ENCODE measurements at places on chromosomes 16 and 17.
A peak's percentile ranks its signal among the peaks of the same experiment; 100 is the strongest.

DNA sequence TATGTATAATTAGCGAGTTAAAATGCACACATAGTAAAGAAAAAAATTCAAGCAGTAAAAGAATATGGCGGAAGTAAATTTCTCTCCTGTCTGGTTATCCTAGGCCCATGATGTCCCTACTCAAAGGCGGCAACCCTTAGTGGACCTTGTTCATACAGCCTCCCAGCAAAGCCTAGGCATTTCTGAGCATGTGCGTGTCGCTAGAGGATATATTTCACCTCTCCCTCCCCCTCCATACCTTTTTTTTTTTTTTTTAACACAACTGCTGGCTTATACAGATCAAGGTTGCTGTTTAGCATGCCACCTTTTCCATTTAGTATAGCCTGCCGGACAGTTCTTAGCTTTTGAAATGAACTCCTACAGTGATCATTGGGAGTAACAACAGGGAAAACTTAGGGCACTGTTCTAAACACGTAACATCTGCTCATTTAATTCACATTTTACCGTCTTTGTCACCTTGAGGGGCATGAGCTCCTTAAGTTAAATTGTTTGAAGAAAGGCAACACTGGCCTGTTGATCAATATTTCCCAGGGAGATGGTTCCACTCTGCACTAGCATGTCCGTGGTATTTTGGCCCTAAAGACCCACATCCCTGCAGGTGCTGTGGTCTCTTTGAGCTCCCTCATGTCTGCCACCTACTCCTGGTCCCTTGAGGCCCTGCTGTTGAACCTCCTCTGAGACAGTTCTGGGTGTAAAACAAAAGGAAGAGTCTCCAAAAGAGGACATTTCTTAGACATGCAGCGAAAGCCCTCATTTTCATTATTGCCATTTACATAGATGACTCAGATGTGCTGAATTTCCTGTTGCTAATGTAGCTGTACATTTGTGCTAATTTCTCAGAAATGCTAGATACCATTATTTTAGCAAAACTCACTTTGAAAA is 4.1 kb upstream of the TNFRSF13B start:
- no peak for DNase-seq

- DNase-seq = no peak
Observed at GRCh38 chr17:2092253-2092652, 37.4 kb downstream of the HIC1 start.

DNA sequence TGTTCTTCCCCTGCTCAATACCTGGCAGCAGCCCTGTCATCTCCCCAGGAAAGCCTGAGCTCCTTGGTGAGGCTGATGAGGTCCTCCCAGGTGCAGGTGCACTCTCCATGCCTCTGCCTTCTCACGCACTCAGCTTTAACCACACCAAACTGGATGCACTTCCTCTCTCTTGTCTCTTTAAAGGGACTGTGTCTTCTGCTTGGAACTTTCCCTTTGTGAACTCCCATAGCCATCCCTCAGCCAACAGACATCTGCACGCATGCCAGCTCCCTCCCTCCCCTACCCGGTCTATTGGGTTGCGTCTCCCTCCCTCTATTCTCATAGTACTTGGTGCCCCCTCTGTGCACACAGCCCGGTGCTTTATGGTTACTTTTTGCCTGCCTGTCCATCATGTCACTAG is 231.2 kb downstream of the MSI2 start:
- no peak for DNase-seq

GRCh38 chr16:12781777-12782176 is 21.9 kb downstream of the CPPED1 start:
- peak; percentile 64 for DNase-seq

DNA sequence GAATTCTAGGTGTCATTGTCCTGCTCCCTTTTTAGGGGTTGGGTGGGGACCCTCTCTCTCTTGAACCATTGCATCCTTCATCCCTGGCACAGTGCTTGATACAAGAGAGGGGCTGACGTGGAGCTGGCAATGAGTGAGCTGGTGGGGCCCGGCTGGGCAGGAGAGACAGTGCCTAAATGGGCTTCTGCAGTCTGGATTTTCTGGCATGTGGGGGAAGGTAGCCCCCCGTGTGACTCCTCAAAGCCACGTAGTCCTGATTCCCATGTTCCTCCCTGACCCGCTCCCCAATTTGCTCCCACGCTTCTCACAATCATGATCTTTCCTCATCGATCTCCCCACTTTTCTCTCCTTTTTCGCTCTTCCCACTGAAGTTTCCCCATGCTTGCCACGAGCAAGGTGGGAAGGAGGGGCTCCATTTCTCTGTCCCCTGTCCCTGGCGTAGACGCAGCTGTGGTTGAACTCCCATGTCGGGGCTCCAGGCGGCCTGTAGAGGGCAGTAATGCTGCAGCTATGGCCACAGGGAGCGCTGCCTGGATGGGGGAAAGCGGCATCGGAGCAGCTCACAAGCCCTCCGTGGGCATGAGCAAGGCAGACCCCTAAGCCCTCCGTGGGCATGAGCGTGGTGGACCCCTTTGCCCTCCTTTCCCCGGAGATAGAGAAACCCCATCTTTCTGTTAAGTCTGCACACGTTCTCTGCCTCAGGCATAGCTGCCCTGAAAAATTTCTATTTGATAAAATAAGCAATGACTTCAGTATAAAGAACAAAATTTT is 47.5 kb downstream of the HAPSTR1 start:
- DNase-seq = peak; percentile 80

DNA sequence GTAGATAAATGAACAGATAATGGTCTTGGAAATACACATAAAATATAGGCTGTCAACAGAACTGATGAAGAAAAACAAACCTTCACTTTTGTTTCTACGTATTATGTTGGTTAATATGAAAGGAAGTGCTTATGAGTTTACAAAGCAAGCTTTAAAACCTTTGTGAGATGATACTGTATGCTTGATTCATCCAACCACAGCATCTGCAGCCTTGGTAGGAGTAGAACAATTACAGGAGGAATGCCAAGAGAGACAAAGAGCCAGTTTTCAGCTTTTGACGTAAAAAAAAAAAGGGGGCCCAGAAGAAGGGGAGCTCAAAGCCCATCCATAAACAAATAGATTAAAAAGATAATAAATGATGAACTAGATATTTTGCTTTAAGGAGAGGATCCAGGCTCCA is 13.3 kb downstream of the FAM20A start:
- DNase-seq = no peak

- no peak for DNase-seq
Observed at GRCh38 chr17:75565066-75565465, 22.5 kb upstream of the MYO15B start.

- DNase-seq = no peak
Observed at GRCh38 chr17:58575511-58575910, 61.1 kb upstream of the MTMR4 start.

DNA sequence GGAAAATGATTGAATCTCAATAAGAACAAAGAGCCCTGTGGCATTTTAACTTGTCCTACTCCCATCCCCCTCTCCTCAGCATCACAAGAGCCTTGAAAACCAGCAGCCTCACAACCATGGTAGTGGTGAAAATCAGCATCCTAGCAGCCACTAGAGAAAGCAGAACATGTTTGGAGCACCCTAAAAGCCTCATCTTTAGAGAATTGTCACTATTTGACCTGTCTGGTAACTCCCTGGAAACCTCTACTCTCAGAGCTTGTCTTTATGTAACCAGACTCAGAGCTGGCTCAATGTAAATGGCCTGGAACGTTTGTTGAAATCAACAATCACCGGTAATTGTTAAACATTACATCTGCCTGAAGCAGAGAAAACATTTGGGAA is 70.8 kb downstream of the MMD start:
- DNase-seq = no peak

DNA sequence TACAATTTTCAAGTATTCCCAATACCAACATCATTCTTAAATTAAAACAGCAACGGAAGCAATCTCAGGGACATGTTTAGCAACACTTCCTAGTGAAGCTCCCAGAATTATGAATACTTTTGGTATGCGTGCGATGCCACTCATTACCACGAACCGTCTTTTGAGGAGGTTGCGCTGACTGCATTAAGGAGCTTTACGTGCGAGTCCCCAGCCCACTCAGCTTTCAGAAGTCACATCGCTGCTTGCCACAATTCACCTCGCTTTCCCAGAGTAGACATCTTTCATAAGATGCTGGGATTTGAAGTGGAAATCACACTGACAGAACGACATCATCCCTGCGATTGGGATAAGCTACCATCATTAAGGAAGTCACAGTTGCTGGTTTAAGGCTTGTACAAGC is 441.6 kb upstream of the HSBP1 start:
- no peak for DNase-seq
